Upper lobe of right lung (tissue), 1 donor: ENCODE measurements at places on chromosomes 3 and 15. TPM values are rescaled to one million over a fixed set of nuclear protein-coding genes. Genes with fewer than 3 reads are reported as not detected.

- no peak overlapping the region for H3K4me3 ChIP-seq
- H3K27me3 ChIP-seq: no peaks in the 10 kb centered on the region
- H3K36me3 ChIP-seq: peaks cover 11% of the 10 kb centered on the region
- H3K27ac ChIP-seq: no peak overlapping the region
Measured at GRCh38 chr3:172630316-172630715, 80.6 kb downstream of the NCEH1 start.

RAD51 gene
- total RNA-seq: 0.98 TPM

DNA sequence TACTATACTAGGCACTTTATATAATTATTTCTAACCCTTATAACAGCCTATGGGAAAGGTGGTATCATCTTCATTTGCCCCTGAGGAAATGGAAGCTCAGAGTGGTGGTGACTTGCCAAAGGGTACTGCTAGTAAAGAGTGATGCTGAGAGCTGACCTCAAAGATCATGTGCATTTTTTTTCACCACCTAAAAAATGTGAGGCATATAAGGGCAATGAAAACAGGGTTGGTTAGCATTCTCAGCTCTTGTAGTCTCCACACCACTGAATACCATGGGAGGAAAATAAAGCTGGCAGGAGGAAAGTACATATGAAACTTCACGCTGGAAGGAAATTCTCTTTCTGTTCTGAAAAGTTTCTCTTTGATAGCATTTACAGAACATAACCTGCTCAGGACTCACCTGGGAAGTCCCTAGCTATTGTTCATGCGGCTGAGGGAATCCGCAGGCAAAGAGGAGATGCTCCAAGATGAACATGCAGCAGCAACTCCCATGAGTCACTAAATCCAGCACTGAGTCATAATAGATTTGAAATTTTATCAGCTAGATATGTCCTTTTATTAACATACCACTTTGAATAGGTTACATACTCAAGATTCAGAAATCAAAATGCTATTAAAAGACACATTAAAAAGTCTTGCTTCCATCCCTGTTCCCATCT is 17.3 kb downstream of the FAIM start:
- no peaks in the 10 kb centered on the region for H3K4me1 ChIP-seq
- no peak overlapping the region for H3K4me3 ChIP-seq
- H3K27ac ChIP-seq: no peak overlapping the region
- H3K36me3 ChIP-seq: peaks cover 13% of the 10 kb centered on the region
- DNase-seq: no peak

DNA sequence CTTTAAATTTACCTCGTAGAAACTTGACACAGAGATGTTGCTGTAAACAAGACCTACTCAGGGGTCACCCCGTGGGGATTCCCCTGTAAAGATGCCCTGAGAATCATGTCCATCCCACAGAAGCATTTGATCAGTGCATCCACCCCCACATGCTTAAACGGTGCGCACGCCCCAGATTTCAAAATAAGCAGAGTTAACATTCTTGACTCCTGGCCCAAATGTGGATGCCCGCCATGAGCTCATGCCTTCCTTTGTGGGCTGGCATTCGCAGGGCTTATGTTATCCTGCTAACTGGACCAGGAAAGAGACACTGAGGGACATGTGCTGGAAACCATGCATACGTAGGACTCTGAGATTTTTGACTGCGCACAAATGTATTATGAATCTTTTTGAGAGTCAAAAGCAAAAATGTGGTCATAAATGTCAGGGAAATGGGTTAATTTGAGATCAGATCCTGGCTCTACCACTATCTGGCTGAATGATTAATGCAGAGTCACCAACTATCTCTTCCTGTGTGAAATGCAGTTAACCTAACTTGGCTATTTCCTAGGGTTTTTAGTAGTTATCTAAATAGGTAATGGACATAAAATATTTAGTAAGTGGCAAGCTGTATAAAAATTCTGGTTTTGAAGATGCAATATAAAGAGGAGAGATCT is 9.1 kb upstream of the TP63 start:
- no peaks in the 10 kb centered on the region for H3K27me3 ChIP-seq
- H3K4me3 ChIP-seq: no peak overlapping the region
- no peaks in the 10 kb centered on the region for H3K36me3 ChIP-seq
- DNase-seq: no peak
- H3K27ac ChIP-seq: no peak overlapping the region

GRCh38 chr15:84988909-84989644 is 7.4 kb downstream of the PDE8A start:
- no peak for DNase-seq
- peaks cover 26% of the 10 kb centered on the region for H3K4me1 ChIP-seq
- H3K27ac ChIP-seq: no peak overlapping the region
- H3K36me3 ChIP-seq: no peaks in the 10 kb centered on the region
- no peak overlapping the region for H3K4me3 ChIP-seq
- no peaks in the 10 kb centered on the region for H3K27me3 ChIP-seq

DNA sequence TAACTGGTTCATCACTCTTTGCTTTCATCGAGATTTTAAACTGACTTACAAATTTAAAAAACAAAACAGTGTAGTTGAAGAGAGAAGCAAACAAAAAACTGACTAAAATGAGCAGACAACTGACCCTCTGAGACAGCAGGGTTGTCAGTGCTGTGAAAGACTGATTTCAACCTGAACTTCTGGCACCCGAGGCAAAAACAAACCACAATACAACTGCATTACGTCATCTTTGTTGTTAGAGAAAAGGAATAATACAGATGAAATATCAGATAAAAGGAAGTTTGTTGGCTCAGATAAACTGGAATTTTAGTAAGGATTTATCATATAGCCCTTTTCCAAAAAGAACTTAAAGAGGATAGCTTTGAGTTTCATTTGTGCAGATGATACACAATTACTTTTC is 51.1 kb downstream of the PARP15 start:
- no peak overlapping the region for H3K4me3 ChIP-seq
- H3K27ac ChIP-seq: no peak overlapping the region
- DNase-seq: no peak
- H3K27me3 ChIP-seq: no peaks in the 10 kb centered on the region
- no peaks in the 10 kb centered on the region for H3K4me1 ChIP-seq
